Mammary epithelial cell (primary cell): ENCODE measurements at places on chromosomes 4 and X.

GRCh38 chr4:26858947-26859401 is 1.7 kb upstream of the STIM2 start:
- DNase-seq = no peak

- no peak for DNase-seq
These were observed 736.3 kb upstream of the PCDH7 start for GRCh38 chr4:29983890-29984289.

DNA sequence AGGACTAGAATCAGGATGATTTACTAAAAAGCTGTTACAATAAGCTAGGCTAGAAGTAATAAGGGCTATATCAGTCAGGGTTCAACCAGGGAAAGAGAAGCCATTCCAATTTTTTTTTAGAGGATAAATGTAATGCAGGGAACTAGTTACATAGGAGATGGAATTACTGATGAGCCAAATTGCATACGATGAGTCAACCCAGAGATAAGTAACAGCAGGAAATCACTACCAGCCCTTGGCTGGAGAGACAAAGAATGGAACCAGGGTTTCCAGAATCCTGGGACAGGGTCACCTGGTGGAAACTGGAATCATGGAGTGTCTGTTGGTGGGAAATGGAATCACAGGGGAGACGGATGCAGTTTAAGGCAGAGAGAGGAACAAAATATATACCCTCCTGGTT is 13.1 kb upstream of the MAGEA4 start:
- no peak for DNase-seq

GRCh38 chr4:689723-690122 is 772 bp upstream of the SLC49A3 start:
- DNase-seq = no peak

DNA sequence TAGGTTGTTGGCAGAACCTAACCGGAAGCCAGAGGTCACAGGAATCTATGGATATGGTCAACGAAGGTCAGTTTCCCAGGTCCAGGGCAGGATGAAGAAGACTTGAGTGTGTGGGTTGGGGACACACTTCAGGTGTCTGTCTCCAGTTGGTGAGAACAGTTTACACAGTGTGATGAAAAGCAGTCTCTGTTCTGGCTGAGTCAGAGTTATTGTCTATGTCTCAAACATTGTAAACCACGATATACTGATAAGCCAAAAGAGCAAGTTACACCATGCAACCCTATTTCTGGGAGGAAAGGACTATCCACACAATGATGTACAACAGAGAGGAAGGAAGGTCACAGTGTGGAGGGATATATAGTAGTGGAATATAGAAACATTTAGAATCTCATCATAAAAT is 187.1 kb upstream of the C1QTNF7 start:
- DNase-seq = peak; percentile 60

DNA sequence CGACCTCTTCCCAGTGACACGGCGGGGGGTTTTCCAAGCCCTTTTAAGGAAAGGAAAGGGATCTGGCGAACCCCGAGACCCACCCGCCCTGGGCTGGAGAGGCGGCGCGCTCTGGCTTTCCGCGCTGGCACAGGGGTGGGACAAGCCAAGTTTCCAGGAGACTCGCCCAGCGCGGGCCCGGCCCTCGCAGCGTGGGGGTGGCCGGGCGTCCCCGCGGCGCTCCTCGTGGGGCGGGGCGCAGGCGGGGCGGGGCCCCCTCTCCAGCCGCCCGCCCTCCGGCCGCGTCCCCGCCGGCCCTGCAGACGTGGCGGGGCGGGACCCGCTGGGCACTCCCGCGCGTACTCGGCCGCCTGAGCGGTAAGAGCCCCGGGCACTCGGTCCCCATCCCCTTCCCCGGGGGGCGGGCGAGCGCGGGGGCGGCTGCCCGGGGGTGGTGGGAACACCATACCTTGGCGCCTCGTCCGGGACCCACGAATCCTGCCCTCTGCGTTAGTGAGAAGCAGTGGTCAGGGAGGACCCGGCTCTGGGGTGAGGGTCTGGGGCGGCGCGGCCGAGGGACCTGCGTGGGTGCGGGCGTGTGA is at the start of gene FAM114A1:
TSS of gene FAM114A1 (plus strand) at position 329 of the 581 bp plus-strand sequence. CDS start 10,273 bp downstream, outside the sequence.
- peak; percentile 70 for DNase-seq

DNA sequence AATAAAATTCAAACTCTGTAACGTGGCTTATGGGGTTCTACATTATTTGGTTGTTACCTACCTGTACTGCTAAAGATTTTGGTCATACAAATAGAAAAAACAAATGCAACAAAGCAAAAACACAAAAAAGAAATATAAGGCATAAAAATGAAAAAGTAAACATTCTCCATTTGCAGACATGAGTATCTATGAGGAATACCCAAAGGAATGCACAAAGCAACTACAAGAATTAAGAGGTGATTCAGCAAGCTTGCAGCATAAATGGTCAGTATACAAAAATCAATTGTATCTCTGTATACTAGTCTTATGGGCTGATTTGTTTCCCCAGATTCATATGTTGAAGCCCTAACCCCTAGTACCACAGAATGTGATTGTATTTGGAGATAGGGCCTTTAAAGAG is 3.6 kb upstream of the PDE5A start:
- DNase-seq = peak; percentile 25

DNA sequence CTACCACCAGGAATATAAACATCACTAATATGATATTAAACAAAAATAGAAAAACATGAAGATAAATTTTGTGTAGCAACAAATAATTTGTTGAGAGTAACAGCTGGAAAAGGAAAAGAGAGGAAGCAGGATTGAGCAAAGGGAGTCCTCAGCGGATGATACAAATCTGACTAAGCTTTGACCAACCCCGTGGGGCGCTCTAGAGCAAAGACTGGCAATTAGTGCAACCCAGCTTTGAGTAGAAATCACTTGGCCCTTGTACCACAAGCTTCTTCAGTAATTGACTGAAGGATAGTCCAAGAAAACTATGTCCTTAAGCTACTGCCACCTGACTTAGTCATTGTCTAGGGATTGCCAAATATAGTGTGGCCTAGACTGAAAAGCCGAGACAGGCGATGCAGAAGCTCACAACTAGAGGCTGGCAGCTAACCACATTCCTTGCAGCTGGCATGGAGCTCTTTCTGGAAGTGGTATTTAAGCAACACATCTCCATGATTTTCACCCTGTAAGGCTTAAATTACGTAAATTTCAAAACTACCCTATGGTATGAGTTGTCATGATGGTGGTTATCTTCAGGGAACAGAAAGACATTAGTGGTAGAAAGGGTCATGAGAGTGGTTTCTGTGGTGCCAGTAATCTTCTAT is 396.0 kb downstream of the PDGFC start:
- peak; percentile 87 for DNase-seq

GRCh38 chr4:119729835-119730670 is 101.4 kb upstream of the PDE5A start:
- peak; percentile 65 for DNase-seq
